Activated naive CD8-positive, alpha-beta T cell treated with anti-CD3 and anti-CD28 coated beads, Interleukin-2, amount 50 U/mL, for 24 hours (primary cell): ENCODE measurements at places on chromosomes 6 and 20.

DNA sequence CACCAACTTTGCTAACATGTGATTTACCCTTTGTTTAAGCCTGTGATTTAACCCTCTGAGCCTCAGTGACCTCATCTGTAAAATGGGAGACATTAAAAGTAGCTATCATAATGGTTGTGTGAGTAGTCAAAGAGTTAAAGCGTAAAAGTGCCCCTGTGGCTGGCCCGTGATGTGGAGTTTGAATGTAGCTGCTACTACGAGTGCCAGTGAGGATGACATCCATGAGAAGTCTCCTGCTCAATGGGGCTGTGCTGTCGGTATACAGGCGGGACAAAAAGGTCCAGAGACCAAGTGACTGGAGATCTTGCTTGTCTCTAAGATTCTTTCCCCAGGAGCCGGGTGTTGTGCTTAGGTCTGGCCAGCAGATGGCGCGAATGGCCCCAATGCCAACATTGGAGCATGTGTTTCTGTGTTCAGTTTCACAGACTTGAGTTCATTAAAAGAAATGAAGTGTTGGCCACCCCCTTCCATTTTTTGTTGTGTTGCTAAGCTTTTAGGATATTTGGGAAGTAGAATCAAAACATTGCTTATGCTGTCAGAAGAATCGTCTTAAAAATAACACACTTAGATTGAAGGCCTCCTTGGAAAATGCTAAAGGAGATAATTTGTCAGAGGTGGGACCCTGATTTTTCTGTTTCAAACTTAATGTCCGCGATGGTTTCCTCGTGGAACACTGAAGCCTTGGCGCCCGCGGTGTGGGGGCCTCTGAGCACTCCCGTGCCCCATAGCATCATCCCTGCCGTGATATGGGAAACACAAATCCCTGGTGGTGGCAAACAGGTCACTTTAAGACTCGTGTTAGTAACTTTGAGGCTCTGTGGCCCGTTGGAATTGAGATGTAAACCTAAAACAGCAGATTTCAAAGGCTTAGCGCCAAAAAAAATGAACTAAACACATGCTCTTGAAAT is 9.3 kb upstream of the RBM38 start:
- H3K4me1 ChIP-seq, result peaks cover 29% of the 10 kb centered on the region
- no peaks in the 10 kb centered on the region for H3K27me3 ChIP-seq
- DNase-seq, result peak; percentile 83
- H3K4me3 ChIP-seq, result no peak overlapping the region

GRCh38 chr6:129120856-129121638 is 238.1 kb downstream of the LAMA2 start:
- H3K4me1 ChIP-seq, result no peaks in the 10 kb centered on the region
- H3K27ac ChIP-seq, result no peak overlapping the region
- no peaks in the 10 kb centered on the region for H3K27me3 ChIP-seq
- DNase-seq, result no peak
- H3K36me3 ChIP-seq, result no peaks in the 10 kb centered on the region

GRCh38 chr20:37980383-37980782 is 52.9 kb downstream of the TTI1 start:
- no peak overlapping the region for H3K27ac ChIP-seq
- H3K36me3 ChIP-seq, result peaks cover 29% of the 10 kb centered on the region
- H3K4me1 ChIP-seq, result peaks cover 12% of the 10 kb centered on the region

DNA sequence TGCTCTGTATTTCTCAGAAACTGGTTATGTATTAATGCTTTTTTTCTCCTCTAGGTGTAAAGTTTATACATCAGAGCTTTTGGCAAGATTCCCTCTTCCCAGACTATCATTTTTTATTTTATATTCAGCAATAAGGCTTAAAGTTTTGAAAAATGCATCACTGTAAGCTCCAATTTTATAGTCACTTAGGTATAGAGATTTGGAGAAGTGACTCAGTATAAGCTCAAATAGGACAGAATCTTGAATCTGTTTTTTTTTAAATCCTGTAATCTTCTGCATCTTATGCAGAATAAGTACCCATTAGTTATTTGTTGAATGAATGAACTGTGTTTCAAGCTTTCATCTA is 1.0 kb downstream of the NCOA7 start:
- peaks cover 10% of the 10 kb centered on the region for H3K36me3 ChIP-seq

DNA sequence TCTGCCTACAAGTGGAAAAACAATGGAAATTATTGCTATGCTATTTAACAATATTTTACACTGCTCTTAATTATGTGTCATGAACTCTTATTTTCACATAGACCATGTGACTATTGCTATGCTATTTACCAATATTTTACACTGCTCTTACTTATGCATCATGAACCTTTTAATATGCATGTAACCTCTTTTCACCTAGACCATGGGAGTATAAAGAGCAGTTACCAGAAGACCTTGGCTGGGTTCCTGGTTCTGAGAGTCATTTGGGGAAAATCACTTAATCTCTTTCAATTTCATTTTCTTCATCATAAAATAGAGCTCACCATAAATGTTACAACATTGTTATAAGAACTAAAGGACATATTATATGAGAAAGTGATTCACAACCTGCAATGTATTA is 223.8 kb upstream of the RNF217 start:
- H3K4me1 ChIP-seq, result no peaks in the 10 kb centered on the region
- DNase-seq, result no peak
- H3K36me3 ChIP-seq, result no peaks in the 10 kb centered on the region

GRCh38 chr6:37679539-37680476 is 17.9 kb downstream of the MDGA1 start:
- H3K4me1 ChIP-seq, result peaks cover 7% of the 10 kb centered on the region
- H3K36me3 ChIP-seq, result no peaks in the 10 kb centered on the region
- DNase-seq, result no peak
- no peak overlapping the region for H3K4me3 ChIP-seq
- H3K27me3 ChIP-seq, result no peaks in the 10 kb centered on the region

DNA sequence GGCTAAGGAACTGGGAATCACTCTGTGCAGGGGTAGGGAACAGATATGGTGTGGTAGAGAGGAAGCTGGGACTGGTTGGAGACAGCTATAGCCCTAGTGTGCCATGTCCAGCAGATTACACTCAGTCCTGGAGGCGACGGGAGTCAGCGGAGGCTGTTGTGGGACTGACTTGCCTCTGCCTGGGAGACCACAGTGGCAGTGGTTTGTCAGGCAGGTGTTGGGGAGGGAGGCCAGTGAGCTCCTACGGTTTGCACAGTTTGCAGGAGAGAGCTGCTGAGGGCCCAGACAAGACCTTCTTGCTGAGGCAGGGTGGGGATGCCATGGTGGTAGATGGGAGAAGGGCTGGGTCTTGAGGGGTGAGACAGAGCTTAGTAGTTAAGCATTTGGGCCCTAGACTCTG is 4.9 kb downstream of the PLCG1 start:
- no peak for DNase-seq
- H3K4me1 ChIP-seq, result peaks cover 88% of the 10 kb centered on the region
- peaks cover 38% of the 10 kb centered on the region for H3K36me3 ChIP-seq
- H3K27ac ChIP-seq, result peak overlapping the region; percentile 91
- peak overlapping the region; percentile 95 for H3K4me3 ChIP-seq

GRCh38 chr6:85127696-85128243 is 322.1 kb upstream of the NT5E start:
- DNase-seq, result no peak
- H3K4me1 ChIP-seq, result no peaks in the 10 kb centered on the region
- H3K27me3 ChIP-seq, result peaks cover 2% of the 10 kb centered on the region
- H3K27ac ChIP-seq, result no peak overlapping the region

- DNase-seq, result no peak
- peaks cover 22% of the 10 kb centered on the region for H3K27me3 ChIP-seq
- H3K36me3 ChIP-seq, result no peaks in the 10 kb centered on the region
- H3K27ac ChIP-seq, result no peak overlapping the region
- no peak overlapping the region for H3K4me3 ChIP-seq
Observed at GRCh38 chr6:159910342-159910741, 19.6 kb downstream of the MAS1 start.

GRCh38 chr6:35719404-35719829 is 17.4 kb upstream of the ARMC12 start:
- no peaks in the 10 kb centered on the region for H3K27me3 ChIP-seq
- no peaks in the 10 kb centered on the region for H3K36me3 ChIP-seq
- DNase-seq, result peak; percentile 29

GRCh38 chr6:12026120-12026519 is 14.0 kb downstream of the HIVEP1 start:
- H3K36me3 ChIP-seq, result peaks cover 81% of the 10 kb centered on the region
- peaks cover 51% of the 10 kb centered on the region for H3K4me1 ChIP-seq
- no peak overlapping the region for H3K4me3 ChIP-seq
- no peaks in the 10 kb centered on the region for H3K27me3 ChIP-seq
- no peak for DNase-seq

DNA sequence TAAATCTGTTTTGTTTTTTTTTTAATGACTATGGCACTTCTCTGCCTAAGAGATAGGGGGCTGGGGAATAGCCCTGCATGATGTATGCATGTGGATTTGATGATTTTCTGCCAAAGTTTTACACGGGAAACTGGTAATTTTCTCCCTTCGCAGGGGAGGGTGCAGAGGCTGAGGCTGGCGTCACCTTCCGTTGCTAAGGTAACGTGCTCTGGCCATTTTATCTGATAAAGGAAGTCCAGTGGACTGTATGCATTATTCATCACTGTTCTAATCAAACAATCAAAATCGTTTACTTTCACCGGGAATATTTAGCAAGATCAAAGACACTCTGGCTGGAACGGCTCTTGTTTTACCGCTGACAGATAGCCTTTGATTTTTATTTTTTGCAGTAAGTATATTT is 789 bp downstream of the PHACTR1 start:
- no peak overlapping the region for H3K4me3 ChIP-seq
- no peaks in the 10 kb centered on the region for H3K36me3 ChIP-seq
- no peak overlapping the region for H3K27ac ChIP-seq
- no peak for DNase-seq
